Stimulated activated CD4-positive, alpha-beta T cell treated with anti-CD3 and anti-CD28 coated beads, Interleukin-15, amount 100 ng/mL, for 24 hours (primary cell): ENCODE measurements at places on chromosomes 6 and 20.

DNA sequence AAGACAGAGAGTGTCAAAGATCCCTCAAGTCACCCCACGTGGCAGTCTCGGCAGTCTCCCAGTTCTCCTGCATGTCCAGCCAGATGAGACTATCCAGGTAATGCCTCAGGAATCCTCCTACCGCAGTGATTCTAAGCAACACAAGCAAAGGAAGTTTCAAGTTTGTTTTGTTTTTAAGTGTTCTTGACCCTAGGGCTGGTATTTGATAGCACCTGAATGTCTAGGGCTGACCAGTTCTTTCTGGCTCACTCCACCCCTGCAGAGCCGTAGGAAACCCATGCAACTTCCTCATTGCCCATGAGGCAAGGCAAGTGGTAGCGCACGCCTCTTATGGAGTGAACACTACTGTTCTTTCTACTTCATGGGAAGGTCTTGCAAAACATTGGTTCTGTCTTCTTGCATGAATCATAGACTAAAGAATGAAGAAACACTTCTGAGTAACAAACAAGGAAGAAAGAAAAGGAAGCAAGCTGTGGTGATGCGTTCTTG lies 24.8 kb upstream of the FOXQ1 start:
- no peak for DNase-seq

- DNase-seq: peak; percentile 62
Measured at GRCh38 chr6:31356216-31356945, 598 bp downstream of the HLA-B start.

GRCh38 chr20:59040667-59041066 lies 1.9 kb downstream of the PRELID3B start:
- no peak for DNase-seq

DNA sequence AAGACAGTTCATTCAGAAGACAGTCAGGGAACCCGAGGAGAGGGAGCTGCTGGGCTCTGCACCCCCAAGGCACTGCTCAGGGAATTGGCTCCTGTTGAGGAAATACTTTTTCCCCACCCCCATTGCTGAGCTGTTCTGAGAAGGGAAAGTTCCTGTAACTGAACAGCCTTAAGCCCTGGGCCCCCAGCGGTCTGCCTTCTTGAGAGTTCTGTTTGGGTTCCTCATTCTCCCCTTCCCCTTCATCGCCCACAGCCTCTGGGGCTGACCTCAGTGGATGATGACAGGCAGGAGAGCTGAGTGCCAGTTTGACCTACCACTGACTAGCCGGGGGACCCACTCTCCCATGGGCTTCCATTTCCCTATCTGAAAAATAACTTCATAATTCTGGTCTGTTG lies 10.7 kb downstream of the HCK start:
- DNase-seq: peak; percentile 9

GRCh38 chr6:29887819-29888776 lies 54.2 kb upstream of the HLA-A start:
- DNase-seq: peak; percentile 84

DNA sequence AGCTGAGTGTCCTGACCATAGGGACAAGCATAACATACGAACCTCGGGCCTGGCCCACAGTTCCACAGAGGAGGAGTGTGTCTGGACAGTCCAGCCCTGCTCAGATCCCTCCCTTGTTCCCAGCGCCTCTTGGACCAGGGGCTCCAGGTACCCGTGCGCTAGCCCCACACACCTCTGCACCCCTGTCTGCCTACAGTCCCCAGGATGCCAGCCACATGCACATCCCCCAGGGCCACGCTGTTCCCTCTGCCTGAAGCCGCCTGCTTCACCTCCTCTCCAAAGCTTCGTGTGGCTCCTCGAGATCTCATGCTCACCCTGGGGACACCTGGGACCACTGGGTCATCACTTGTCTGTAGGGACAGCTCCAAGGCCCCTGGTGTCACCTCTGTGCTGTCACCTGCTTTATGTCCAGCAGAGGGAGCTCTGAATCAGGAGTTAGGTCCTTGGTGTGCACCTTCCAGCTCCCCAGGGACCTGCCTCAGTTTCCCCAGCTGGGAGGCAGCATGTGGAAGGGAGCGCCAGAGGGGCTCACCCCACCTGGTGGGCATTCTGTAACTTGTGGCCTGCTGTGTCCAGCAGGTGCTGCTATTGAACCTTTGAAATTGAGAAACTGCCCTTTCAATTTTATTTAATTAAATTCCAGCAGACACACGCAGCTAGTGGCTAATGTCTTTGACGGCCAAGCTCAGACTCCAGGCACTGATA lies 7.3 kb upstream of the YTHDF1 start:
- DNase-seq: peak; percentile 58

GRCh38 chr20:60808003-60808672 lies 443.9 kb upstream of the CDH4 start:
- DNase-seq: no peak

- no peak for DNase-seq
Measured at GRCh38 chr6:141463237-141463977, 669.3 kb upstream of the GJE1 start.

- DNase-seq: peak; percentile 46
Measured at GRCh38 chr20:29873946-29874345, 1383.5 kb upstream of the DEFB115 start.

DNA sequence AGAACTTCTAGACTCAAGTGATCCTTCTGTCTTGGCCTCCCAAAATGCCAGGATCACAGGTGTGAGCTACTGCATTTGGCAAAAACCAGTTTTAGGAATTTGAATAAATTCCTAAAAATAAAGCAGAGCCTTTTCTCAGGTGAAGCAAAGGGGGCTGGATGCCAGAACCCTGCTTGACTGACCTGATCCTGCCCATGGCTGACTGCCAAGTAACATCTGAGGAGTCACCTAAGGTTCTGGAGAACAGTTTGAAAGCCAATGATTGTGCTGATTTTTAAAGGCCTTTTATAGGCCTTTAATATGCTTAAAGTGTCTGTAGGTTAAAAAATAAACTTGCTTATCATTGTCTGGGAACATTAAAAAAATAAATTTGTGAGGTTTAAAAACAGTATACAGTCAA lies 14.1 kb upstream of the ZSCAN12 start:
- DNase-seq: no peak

DNA sequence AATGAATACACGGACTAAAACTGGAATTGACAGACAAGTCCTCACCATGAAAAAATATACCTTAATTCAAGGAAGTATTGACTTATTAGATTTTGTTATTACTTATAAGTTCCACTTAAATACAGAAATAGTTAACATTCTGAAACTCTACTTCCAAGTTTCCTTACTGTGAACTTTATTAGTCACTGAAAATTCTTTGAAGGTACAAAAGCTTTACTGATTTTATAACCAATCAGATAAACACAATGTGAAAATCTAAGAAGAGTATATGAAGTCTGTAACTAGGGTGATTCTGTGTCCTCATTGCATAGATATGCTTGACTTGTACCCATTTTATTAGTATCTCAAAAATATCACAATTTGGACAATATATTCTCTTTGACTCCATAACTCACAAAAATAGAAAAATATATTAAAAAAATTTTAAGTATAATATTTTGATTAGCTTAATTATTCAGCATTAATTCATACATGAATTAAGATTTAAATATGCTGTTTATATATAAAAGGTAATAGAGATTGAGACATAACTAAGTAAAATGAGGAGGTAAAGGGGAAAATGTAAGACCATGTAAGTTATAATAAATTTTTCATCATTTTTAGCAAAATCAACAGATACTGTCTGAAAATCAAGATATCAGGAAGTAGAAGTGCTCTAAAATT lies 6.6 kb downstream of the NAPB start:
- DNase-seq: no peak

- no peak for DNase-seq
Measured at GRCh38 chr6:125863023-125863422, 72.3 kb downstream of the NCOA7 start.

GRCh38 chr6:12800120-12800519 lies 83.6 kb downstream of the PHACTR1 start:
- no peak for DNase-seq
